CD8-positive, alpha-beta T cell (primary cell): ENCODE measurements at places on chromosomes 5 and 9.

DNA sequence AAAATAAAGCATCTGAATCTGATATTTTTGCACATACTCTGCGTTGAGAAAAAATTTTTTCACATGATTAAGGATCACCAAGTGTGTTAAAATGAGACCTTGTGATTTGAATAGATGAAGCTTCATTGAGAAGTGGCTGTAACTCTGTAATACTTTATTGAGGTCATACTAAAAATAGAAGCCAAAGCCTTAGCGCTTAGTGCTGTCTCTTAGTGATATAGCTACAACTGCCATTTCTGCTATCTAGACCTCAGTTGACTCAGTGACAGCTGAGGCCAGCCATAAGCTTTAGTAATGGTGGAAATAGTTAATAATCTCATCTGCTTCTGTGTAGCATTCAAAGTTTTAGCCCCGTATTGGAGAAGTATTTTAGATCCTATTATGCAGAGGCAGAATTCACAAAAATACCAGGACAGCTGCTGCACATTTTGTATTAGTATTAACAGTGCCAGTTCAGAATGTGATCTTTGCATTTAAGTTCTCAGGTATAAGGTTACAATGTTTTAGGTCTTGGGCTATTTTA, 107.4 kb upstream of the SGCD start:
- no peak for DNase-seq

- no peak for DNase-seq
Measured at GRCh38 chr5:89929173-89929572, 480.4 kb downstream of the CETN3 start.

DNA sequence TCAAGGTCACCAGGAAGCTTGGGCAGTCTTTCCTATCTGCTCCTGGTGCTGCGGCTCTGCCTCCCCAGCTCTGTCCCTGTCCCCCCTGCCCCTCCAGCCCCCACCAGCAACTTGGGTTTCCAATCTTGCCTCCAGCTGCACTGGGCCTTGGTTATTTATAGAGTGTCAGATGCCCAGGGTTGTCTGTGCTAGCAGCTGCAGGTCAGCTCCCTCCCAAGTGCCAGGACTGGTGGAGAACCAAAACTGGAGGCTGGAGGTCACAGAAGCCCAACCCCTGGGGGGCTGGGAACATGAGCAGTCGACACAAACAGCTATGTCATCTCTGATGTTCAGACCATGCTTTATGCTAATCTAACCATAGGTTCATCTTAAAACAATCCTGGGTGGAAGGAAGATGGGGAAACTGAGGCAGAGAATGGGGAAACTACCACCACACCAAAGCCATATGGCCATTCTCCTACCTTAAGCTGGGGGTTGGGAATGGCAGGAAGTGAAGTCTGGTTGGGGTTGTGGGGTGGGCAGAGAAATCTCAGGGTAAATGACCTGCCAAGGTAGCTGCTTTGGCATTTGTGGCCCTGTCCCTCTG, 1.7 kb downstream of the TPM2 start:
- no peak for DNase-seq

- no peak for DNase-seq
Measured at GRCh38 chr5:176735383-176736265, 74.7 kb upstream of the UNC5A start.

GRCh38 chr9:125655066-125655633, 51.9 kb downstream of the MAPKAP1 start:
- no peak for DNase-seq

- no peak for DNase-seq
Measured at GRCh38 chr9:125119643-125120286, 23.6 kb downstream of the SCAI start.

DNA sequence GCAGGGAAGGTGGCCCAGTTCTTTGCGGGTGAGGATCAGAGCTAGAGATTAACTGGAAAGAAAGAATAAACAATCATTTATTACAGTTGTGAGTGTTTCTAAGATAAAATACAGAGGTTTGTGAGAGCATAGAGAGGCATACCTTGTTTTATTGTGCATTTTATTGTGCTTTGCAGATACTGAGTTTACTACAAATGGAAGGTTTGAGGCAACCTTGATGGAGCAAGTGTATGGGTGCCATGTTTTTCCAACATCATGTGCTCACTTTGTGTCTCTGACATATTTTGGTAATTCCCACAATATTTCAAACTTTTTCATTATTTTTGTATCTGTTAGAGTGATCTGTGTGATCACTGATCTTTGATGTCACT, 715 bp upstream of the C5orf34 start:
- DNase-seq, result no peak

DNA sequence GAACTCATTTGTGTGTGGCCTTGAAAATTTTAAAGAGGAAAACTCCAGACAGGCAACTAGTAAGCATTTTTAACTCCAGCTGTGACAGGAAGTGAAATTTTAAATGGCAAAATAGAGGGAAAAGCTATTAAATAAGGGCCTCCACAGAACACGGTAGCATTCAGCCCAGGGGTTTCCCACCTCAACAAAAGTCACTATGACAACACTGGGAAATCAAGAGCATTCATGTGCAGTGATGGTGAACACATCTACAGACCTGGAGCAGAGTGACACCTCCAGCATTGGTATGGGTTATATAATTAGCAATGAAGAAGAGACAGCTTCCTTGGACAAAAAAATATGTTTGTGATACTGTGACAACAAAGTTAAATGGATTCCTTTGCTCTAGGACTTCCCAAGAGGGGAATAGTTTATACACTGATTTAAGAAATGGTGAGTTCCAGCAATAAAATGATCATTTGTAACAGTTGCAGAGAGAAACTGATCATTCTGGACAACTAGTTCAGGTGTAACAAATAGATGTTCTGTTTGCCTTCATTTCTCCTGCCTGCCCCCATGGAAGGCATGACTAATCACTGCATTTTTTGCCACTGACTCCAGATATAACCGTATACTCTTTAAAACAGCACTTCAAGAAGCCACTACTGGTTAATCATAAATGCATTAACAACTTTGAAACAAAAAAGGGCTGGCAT, 93.3 kb upstream of the SLC44A1 start:
- no peak for DNase-seq

GRCh38 chr9:69393425-69393824, 68.4 kb downstream of the ENTREP1 start:
- no peak for DNase-seq

- DNase-seq, result no peak
Measured at GRCh38 chr5:132528021-132528420, 15.3 kb downstream of the IL5 start.
